ENCODE measurements at places on chromosomes 13 and 19.

DNA sequence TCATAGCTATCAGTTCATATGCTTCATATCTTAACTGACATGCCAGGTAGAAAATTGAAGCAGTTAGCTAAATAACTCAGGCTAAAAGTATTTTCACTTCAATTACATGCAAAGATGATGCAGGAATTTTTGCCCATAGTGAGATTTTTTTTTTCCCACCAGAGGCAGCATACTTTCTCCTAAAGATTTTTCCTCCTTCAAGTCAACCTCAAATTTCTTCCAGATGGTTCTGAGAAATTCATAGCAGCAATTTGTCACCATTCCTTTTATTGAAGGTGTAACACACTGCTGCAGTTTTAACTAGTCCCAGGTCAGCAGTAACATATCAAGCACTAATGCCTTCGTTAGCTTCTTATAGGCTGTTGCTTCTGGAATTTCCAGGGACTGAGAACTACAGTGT is 141.9 kb downstream of the SUCLA2 start:
- no peak for DNase-seq

GRCh38 chr13:43880214-43880855 is 631 bp downstream of the LACC1 start:
- DNase-seq = no peak

GRCh38 chr19:29574510-29574909 is 31.6 kb upstream of the POP4 start:
- no peak for DNase-seq

DNA sequence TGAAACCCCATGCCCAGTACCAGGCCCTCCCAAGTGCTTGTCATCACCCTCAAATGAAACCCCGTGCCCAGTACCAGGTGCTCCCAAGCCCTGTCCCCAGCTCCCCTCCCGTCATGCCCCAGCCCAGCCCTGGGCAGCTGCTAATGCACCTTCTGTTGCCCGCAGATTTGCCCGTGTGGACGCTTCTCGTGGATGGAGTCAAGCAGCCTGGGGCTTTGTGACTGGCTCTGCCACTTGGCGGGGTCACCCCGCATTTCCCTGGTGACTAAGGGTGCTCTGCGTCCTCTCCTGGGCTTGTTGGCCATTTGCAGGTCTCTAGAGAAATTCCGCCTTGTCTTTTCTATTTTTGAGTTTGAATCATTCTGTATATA is 82.7 kb downstream of the ATP11A start:
- DNase-seq = no peak

- DNase-seq = no peak
Measured at GRCh38 chr19:49339301-49340068, 4.3 kb downstream of the CD37 start.

GRCh38 chr13:89514534-89515312 is 1832.8 kb upstream of the MIR17HG start:
- no peak for DNase-seq

GRCh38 chr13:79141082-79141481 is 265.0 kb downstream of the RBM26 start:
- DNase-seq = no peak

DNA sequence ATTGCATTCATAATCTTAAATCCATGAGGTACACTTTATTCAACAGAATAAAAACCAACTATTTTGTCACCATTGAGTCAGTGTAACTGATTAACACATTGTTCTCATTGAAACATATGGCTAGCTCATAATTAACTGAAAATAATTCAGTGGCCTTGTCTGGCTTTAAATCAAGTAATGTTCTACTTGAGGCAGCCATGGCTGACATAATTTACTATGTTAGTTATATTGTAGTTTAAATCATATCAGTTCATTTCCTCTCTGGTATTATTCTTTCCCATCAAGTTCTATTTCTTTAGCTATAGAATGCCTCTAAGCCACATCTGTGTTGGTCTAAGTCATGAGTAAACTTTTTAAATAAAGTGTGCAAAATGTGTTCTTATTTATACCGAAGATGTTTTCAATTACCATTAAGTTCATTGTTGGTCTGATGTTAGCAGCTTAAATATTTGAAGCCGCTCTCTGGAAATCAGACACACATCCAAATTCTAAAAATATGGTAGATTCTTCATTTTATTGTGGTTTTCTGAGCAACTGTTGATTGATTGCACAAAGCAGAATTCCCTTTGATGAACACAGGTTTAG is 393.7 kb downstream of the GPC6 start:
- DNase-seq = no peak

DNA sequence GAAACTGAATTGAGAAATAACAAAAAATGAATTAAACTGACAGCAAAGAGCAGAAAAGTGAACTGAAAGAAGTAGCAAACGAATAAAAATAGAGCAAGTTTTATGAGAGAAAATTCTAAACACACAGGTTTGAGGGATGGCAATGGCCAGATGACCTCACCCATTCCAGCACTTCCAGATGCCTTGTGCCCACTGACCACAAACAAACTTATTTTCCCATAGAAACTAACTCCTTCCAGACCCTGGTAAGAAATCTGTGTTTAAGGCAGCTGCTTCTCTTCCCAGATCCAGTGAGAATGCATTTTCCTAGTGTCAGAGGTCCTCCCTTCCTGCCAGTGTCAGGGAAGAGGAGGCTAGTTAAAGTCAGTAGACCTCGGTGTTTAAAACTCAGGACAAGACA is 51.7 kb downstream of the RXFP2 start:
- DNase-seq = no peak
